Mesendoderm (in vitro differentiated cells): ENCODE measurements at places on chromosomes 2 and 18.

GRCh38 chr2:164967781-164968228 is 12.5 kb upstream of the SLC38A11 start:
- peak; percentile 77 for DNase-seq

- no peak for DNase-seq
These were observed 171.4 kb upstream of the FSIP2 start for GRCh38 chr2:185567196-185567595.

GRCh38 chr18:28158083-28158581 is 18.8 kb downstream of the CDH2 start:
- no peak for DNase-seq

GRCh38 chr2:175535631-175536030 is 354.1 kb upstream of the ATP5MC3 start:
- no peak for DNase-seq

DNA sequence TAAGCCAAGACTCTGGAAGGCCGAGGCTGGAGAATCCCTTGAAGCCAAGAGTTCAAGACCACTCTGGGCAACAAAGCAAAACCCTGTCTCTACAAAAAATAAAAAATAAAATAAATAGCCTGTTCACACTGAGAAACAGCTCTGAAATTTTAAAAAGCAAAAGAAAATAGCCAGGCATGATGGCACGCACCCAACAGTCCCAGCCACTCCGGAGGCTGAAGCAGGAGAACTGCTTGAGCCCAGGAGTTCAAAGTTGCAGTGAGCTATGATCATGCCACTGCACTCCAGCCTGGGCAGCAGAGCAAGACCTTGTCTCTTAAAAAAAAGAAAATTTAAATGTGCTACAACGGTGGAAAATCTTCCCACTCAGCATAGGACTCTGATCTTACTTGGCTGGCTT is 52.7 kb downstream of the DTNB start:
- DNase-seq, result no peak

GRCh38 chr2:113240915-113241911 is 37.5 kb downstream of the PAX8 start:
- DNase-seq, result peak; percentile 87

DNA sequence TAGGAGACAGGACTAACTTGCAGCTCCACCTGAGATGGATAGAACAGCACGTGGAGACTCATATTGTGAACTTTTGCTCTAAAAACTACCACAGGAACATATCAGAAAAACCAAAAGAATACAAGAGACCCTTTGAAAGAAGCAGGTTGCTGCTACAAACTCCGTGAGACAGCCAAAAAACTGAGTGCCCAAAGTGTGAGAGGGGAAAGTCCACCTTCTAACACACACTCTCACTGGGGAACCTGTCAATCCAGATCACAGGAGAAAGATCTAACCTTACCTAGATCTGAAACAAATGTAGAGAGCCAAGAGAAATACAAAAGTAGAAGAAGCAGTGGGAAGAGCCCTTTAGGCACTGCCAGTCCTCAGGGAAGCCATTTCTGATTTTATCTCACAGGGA is 46.3 kb upstream of the SPOPL start:
- DNase-seq, result no peak

- DNase-seq, result no peak
These were observed 123.6 kb downstream of the TWIST2 start for GRCh38 chr2:238971318-238972145.

GRCh38 chr2:187054501-187055319 is 205.7 kb upstream of the ZSWIM2 start:
- DNase-seq, result peak; percentile 55

GRCh38 chr18:32298171-32298667 is 108.4 kb downstream of the MEP1B start:
- DNase-seq, result no peak

DNA sequence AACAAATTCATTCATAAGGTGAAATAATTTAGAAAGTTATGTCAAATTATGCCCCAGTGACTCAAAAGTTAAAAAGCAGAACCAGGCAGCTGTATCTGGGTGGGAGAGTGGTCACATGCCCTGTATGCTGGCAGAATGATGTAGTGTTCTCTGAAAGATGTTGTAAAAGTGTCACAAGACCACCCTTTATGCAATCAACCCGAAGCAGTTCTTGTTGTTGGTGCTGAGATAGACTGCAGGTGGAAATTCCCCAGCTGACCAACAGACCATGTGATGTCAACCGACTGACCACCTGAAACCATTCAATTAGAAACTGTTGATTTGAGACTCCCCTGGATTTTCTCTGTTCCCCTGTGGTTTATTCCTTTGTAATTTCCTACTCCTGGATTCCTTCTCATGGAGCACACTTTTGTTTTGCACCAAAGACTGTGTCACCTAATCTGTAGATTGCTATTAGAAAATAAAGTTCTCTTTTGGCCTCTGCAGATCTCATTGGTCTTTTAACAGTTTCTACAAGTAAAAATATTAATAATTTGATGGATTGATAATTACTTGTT is 1341.3 kb upstream of the LRRTM1 start:
- DNase-seq, result no peak

GRCh38 chr2:38876407-38876806 is 631 bp downstream of the MORN2 start:
- no peak for DNase-seq

DNA sequence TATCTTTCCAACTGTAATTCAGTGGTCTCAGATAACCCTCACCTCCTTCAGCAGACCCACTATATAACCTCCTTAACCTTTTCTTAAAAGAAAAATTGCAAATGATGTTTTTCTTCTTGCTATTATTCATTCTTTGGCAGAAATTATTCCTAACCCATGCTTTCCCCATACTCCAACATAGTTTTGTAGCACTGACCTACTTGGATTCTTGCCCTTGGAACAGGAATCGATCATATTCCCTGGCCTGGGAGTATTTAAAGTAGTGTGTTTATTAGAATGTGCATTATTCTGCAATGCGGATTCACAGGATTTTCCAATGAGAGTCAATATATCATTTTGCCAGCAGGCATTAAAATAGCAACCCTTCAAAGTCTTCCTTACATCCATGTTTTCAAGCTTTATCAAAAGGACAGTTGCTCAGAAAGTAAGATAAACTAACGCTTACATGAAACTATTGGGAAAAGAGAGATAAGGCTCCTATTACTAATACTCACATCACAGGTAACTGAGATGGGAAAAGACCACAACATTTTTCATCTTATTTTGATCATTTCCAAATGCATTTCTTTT is 37.4 kb downstream of the CHN1 start:
- DNase-seq, result no peak

DNA sequence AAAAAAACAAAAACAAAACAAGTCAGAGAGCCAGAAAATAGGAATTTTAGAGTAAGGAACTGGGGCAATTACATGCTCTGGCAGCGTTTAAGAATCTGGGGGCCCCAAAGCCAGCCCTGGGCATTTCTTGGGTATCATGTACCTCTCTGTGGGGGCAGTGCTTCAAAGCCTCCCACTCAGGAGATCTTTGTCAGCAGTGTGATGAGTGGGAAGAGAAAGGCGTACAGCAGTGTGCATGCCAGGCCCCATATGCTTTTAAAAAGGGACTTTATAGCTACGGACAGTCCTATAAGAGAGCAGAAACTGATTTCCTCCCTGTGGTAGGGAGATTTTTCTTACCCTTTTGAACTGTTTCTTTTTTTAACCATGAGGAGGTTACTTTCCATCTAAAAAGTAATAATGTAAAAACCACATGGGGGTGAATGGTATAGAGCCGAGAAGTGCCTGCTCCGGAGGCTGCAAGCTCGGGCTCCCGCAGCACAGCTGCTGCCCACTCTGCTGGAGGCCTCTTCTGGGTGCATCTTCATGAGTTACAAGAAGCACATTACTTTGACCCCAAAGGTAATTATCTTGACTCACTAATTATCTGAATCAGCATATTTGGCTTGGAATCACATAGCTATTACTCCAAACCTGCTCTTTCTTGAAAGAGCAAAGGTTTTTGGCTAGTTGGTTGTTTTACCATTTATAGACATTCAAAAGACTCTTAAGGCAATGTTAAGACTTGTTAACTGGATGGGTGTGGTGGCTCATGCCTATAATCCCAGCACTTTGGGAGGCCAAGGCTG is 46.4 kb downstream of the PROC start:
- no peak for DNase-seq

- no peak for DNase-seq
These were observed 60.2 kb downstream of the CD8B2 start for GRCh38 chr2:106547164-106547903.

GRCh38 chr2:204234879-204235278 is 298.3 kb downstream of the ICOS start:
- peak; percentile 22 for DNase-seq

GRCh38 chr18:27057519-27058234 is 127.4 kb downstream of the CHST9 start:
- no peak for DNase-seq

DNA sequence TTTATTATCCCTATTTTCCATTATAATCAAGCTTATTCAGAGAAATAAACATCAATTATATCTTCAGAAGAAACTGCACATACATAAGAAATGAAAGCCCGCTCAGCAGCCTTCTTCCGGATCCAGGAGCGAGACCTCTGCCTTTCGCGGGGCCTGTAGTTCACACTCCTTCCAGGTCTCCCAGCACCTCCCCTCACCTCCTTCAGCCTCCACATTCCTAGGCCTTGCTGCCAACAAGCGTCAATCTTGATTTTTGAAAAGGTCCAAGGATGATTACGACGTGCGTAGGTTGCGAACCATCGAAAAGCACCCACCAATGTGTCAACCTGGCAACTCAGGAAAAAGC is 355 bp upstream of the KIDINS220 start:
- peak; percentile 70 for DNase-seq

- DNase-seq, result no peak
These were observed 16.6 kb upstream of the CCNYL1 start for GRCh38 chr2:207694811-207695281.

DNA sequence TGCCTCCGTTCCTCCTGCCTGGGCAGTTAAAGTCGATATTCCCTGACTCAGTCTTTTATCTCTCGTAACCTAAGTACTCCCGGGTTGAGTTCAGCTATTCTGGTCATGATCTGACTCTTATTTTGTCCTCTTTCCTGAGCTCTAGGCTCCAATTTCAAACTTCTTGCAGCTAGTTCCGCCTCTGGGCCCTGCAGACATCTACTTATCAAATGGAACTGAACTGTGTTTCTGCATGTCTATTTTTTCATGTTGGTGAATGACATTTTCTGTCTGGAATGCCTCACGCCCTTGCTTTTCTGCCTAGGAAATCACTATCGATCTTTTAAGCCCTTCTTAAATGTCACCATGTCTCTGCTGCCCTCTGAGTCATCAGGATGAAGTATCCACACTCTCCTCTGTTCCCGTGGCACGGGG is 101.5 kb downstream of the VAPA start:
- no peak for DNase-seq

- DNase-seq, result no peak
These were observed 347.4 kb upstream of the KLHL29 start for GRCh38 chr2:23037596-23037995.

DNA sequence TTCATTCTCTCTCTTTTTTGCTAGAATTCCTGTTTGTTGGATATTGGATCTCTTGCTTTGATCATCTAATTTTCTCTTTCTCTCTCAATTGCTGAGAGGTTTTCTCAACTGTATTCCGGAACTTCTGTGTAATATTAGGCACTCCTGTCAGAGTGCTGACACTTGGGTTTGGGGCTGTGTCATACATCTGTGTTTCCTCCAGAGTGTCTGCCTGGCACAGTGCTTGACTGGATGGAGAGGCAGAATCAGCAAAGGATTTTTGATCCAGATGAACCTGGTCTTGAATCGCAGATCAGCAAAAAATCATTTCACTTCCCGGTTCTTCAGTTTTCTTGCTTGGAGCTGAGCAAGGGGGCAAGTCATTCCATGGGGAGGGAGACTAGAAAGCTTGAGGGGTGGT is 87.7 kb upstream of the CXCR4 start:
- no peak for DNase-seq

DNA sequence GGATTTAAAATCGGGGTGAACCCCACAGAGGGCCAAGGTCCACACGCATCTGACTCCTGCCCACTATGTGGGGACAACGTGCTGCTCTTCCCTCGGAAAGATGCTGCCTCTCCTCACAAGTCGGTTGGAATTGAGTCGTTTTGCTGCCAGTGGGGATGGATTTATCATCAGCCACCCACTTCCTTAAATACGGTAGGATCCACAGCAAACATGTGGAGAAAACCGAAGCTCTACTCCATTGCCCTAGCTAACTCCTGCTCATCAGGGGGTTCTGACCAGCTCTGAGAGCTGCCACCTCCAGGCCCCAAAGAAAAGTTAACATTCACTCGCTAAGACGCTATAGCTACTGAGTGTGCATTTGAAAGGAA is 80.9 kb downstream of the CHRNA1 start:
- DNase-seq, result peak; percentile 77

DNA sequence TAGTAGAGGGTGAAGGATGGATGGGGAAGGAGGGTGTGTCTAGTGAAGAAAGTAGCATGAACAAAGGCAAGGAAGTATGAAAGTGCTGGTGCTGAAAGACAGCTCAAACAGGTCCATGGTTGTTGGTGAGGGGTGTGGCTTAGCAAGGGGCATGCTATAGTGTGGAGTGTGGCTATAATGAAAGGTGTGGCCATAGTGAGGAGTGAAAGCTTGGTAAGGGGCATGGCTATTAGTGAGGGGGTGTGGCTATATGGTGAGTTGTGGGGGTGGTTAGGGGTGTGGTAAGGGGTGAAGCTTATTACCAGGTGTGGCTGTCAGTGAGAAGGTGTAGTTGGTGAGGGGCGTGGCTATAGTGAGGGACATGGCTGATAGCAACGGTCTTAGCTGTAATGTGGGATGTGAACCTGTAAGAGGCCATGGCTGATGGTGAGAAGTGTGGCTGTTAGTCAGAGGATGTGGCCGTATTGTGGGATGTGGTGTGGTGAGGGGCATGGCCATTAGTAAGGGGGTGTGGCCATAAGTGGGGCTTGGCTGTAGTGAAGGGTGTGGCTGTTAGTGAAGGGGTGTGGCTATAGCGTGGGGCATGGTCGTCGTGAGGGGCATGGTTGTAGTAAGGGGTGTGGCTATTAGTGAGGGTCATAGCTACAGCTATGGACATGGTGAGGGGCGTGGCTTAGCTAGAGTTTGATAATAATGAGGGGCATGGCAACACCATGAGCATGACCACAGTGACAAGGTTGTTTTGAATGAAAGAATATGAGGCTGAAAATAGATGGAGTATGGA is 549.6 kb downstream of the FBXO15 start:
- peak; percentile 3 for DNase-seq

DNA sequence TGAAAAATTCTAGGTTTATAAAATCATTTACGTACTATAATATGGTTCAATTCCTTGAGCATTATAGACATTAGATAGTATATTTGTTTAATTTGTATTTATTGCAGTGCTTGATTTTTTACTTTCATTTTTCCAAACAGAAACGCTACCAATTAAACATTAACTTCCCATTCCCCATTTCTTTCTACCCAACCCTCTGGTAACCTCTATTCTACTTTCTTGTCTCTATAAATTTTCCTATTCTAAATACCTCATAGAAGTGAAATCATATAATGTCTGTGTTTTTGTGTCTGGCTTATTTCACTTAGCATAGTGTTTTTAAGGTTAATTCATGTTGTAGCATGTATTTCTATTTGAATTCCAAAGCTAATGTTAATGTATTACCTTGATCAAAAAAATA is 11.6 kb upstream of the SLC39A10 start:
- no peak for DNase-seq
